HuH-7 (cell line): ENCODE measurements at places on chromosomes 16 and 17.

GRCh38 chr17:64245218-64246145 lies 17.6 kb downstream of the TEX2 start:
- DNase-seq = no peak

- DNase-seq = no peak
These were observed 4.4 kb downstream of the COPRS start for GRCh38 chr17:31854672-31855071.

GRCh38 chr17:41801374-41802271 lies 10.1 kb downstream of the P3H4 start:
- DNase-seq = peak; percentile 85

DNA sequence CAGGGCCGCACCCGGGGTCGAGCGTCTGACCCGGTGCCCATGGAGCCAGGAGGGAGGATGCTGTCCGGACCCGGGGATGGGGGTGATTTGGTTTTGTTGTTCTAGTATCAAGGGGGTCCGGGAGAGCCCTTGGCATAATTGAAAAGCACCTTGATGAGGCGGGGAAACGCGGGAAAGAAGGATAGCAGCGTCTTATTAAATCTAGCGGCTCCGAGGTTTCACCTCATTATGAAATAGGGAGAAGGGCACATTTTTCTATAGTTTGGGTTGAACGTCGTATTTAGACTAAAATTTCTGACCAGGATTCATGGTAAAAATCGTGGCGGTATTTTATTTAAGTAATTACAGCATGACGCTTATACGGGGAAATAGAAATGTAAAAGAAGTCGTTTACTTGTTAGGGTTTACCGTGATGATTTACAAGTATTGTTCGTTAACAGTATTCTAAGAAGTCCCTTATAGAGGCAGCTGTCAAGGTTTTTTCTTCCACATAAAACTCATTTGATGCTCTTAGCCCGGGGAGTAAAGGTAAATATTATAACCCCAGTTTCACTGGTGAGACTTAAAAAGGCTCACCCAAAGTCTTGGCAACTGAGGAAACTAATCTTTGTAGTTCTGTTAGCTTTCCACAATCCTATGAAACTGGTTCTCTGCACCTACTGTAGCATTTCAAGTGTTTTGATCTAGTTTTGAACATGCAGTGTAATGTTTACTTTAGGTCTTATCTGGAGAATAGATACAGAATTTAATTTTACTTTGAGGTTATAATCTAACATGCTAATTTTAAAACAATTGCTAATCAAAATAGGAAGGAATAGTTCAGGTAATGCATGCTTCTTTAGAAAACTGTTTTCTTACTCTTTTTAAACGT lies 756 bp downstream of the LUC7L3 start:
- no peak for DNase-seq

- DNase-seq = no peak
These were observed 8.1 kb downstream of the PNMT start for GRCh38 chr17:39676198-39676819.

- DNase-seq = no peak
These were observed 120.9 kb upstream of the HS3ST2 start for GRCh38 chr16:22692916-22693637.

DNA sequence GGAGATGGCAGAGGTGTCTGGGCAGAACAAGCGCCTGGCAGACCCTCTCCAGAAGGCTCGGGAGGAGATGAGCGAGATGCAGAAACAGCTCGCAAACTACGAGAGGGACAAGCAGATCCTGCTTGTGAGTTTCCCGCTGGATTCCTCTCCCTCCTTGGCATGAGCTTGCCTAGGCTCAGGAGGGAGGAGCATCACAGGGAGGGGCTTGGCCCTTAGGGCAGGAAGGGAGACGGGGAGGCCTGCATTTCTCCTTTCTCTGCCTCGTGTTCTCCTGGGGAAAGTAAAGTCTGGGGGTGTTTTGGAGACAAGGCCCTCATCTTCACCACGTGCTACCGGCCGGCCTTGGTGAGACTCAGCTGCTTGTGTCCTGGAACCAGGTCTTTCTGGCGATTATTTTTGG lies 18.0 kb upstream of the DBNDD1 start:
- DNase-seq = no peak

GRCh38 chr17:47836601-47837000 lies 4.5 kb downstream of the SCRN2 start:
- DNase-seq = no peak

GRCh38 chr16:2295056-2295798 lies 27.3 kb upstream of the RNPS1 start:
- DNase-seq = no peak

DNA sequence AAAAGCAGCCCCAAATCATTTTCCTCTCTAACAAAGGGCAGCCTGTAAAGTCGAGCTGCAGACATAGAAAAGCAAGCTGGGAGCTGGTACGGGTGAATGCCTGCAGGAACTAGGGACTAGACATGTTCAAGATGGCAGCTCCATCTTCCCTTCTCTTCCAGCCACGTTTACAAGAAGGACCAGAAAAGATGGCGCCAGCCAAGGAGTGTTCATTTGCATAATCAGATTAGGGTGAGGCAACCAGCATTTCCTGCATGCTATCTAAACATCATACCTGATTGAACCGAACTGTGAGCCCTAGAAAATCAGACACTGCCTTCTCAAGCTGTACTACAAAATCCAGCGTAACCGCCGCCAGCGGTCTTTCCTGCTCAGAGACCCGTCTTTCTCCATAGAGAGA lies 896.8 kb downstream of the CDH11 start:
- DNase-seq = no peak

DNA sequence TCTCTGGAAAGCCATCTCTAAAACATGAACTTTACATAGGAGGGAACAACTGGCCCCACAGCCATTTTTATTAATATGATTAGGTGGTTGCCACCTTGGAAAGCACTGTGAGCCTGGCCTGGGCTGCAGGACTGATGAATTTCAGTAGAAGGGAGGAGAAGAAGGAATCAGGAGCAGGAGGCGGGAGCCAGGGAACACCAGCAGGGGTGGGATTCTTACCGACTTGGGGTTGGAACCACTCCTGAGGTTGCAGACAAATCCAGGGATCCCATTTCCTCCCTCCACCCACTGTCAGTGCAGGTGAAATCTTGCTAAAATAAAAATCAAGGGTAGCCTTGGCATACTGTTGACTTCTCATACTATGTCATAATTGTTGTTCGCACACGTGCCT lies 16.9 kb upstream of the MAP3K14 start:
- no peak for DNase-seq

DNA sequence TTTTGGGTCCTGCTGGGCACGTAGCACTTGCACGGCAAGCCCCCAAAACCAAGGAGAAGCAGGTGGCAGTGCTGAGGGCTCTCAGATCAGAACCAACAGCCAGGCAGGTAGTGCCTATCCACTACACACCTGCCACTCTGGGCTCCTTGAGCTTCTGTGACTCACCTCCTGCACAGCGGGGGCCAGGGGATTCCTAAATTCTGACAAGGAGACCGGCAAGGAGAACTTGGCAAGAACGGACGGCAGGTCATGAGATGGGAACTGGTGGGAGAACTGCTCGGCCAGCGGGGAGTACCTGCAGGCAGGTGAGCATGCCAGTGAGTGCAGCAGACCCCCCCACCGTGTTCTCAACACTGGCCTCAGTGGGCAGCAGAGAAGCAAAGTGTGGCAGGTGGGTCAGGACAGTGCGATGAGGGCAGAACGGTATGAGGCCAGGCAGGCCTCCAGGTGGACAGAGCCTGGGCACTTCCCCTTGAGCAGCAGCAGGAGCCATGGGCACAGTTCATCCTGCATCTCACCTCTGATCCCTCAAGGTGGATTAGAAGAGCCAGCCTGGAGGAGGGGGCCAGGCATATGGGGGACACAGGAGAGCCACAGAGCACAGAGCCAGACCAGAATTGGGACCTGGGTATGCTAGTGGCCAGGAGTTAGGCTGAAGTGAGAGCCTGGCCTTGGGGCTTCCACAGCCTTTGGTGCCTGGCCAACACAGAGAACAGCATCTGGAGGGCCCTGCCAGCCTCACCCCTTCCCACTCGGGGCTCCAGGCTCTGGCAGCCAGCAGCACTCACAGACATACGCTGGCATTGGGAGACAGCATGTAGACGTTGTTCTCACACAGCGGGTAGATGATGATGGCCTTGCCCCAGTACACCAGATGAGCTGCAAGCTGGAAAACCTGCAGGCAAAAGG lies 14.7 kb downstream of the MPG start:
- no peak for DNase-seq

DNA sequence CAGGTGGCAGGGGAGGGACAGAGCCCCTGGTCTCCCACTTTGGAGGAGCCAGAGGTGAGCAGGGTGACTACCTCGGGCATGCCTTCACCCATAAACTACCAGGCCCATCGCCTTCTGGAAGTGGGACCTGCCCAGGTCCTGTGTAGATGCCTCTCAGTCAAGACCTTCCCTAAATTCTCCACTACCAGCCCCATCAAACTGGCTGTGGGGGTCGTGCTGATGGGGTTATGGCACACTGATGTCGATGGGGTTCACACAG lies 5.8 kb upstream of the RAB37 start:
- no peak for DNase-seq

GRCh38 chr16:80836846-80837245 lies 32.4 kb upstream of the CDYL2 start:
- no peak for DNase-seq

DNA sequence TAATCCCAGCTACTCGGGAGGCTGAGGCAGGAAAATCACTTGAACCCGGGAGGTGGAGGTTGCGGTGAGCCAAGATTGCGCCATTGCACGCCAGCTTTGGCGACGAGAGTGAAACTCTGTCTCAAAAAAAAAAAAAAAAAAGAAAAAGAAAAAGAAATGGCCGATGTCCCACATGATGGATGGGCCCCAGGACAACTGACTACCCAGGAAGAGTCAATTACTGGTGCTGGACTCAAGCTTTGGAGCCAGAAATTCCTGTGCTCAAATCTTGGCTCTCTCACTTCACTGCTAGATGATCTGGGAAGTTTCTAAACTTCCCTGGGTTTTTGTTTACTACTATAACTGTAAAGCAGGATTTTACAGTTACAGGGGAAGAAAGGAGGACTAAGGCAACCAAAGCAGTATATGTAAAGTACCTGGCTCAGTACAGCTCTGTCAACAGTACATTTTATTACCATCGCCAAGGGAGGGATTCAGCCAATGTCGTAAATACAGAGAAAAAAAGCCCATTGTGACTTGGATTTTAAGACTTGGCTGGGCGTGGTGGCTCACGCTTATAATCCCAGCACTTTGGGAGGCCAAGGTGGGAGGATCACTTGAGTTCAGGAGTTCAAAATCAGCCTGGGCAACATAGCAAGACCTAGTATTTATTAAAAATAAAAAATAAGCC lies 11.9 kb downstream of the C16orf86 start:
- peak; percentile 78 for DNase-seq

DNA sequence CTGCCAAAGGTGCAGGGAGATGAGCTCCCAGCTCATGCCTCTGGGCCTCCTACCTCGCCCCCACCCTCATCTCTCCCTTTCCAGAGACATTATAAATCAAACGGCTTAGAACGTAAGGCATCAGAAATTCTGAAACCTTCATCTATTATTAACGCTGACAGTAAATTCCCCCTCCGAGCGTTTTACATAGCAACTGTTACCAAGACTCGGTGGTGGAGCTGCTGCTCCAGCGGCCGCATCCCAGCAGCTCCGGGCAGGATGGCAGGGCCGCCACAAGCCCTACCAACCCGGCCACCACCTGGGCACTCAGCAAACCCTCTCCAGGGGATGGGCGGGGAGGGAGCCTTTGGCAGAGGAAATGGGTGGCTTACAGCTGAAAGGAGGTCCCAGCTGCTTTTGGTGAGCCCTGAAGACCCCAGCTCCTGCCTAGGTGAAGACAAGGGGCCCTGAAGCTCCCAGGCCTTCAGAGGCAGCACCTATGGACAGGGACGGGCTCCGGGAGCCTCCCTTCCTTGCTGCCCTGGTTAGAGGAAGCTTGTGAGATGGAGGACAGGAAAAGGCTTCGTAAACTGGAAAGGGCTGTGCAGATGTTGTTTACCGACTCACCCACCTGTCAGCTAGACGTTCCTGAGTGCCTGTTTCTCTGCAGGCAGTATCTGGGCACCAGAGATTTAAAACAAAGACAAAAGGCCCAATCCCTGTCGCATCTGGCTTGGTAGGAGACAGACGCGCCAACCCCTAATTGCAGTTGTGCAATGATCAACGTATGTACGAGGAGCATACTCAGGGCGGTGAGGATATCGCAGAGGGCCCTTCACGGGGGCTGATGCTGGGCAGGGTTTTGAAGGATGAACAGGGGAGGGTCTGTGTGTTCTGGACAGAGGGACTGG lies 76.9 kb downstream of the RAI1 start:
- no peak for DNase-seq

DNA sequence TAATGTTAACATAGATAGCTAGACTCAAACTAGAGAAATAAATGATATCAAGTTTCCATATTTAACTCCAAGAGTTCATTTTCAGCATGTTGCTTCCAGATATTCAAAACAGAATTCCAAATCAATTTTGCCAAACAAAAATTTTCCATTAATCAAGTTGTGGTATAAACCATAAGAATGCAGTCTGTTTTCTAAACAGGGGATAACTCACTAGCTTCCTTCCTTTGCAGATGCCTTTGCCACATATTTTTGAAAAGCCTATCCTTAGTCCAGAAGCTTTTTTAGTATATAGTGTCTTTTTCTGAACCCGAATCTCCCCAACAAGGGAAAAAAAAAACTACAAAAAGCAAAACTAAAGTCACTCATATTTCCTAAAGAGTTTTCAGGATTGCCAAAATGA lies 61.5 kb downstream of the HELZ start:
- DNase-seq = no peak

DNA sequence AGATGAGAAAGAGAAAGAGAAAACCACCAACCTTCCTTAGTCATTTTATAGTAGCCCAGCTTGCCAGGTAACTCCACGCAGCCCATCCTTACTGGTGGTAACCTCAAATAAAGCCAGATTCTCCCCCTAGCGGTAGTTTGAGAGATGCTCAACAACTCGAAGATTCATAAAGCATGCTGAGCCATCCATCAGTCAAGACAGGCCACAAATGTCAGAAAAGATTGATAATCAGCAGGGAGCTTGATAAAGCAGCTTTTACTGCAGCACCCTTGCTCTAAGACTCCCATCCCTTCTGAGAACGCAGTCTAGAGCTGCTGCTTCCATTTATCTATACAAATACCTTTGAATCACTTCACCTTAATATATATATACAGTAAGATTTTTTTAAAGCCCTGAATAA lies 451.5 kb upstream of the HSBP1 start:
- DNase-seq = peak; percentile 51

DNA sequence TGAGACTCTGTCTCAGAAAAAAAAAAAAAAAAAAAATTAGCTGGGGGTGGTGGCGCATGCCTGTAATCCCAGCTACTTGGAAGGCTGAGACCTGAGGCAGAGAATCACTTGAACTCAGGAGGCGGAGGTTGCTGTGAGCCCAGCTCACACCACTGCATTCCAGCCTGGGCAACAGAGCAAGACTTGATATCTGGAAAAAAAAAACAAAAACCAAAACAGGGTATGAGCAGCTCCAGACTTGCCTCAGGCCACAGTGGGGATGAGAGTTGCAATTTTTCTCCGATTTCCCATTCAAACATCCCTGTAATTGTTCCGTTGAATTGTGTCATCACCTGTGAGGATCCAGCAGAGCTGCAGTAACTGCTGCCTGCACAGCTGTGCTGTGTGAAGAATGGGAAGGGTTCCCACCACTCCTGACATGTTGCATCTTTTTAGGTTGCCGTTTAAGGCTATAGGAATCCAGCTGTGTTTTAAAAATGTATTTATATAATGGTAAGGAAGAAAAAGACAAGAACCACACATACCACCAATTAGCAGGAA lies 150.0 kb downstream of the VPS53 start:
- DNase-seq = no peak

GRCh38 chr16:20410121-20410723 lies 888 bp downstream of the ACSM5 start:
- DNase-seq = no peak

- no peak for DNase-seq
These were observed 176.6 kb upstream of the SDK2 start for GRCh38 chr17:73820686-73821448.
